ENCODE measurements at places on chromosomes 7 and 10.

DNA sequence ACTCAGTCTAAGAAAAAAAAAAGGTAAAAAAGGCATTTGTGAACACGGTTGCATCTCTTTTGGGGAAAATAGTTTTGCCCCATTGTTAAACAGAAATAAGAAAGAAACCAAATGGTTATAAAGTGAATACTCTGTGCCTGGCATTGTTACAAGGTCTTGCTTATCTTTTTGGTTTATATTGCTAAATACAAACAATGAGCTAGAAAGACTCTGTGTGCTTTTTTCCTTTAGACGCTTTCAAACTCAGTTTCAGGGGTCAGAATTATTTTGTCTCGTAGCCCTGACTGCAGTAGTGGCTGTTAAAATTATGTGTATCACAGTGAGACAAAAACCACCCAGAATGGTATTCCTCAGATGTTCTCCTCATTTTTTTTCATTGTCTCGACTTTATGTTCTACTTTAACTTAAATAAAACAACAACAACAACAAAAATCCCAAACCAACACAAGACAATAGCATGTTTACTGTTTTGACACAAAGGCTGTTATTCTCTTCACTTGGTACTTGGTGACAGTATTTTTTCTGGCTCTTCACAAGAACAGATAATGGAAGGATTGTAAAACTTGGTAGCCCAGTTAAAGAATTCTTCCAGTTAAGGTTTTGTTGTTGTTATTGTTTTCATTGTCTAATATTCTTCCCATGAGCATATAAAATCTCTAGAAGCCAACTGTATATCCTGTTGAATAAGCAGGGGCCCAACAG is 190.1 kb downstream of the PLXDC2 start:
- no peak for DNase-seq

GRCh38 chr10:121803611-121804010 is 124.2 kb downstream of the ATE1 start:
- no peak for DNase-seq

- no peak for DNase-seq
These were observed 5.2 kb downstream of the ZNF655 start for GRCh38 chr7:99563650-99564049.

DNA sequence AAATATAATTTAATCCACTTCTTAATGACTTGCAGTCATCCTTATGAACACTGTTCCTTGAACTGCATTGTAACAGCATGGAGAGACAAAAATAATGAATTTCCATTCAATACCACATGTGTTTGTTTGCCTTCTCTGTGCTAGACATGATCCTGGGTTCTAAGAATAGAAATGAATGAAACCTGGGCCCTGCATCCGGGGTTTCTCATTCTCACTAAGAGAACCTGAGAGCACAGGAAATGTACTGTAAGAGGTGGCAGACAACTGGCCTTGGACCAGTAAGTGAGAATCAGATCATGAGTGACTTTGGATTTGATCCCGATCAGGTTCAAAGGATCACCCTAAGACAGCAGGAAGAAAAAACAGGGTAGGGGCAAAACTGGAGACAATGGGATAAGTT is 37.2 kb upstream of the CUL1 start:
- DNase-seq = no peak

- DNase-seq = no peak
These were observed 68.1 kb upstream of the NPTX2 start for GRCh38 chr7:98548971-98549370.

GRCh38 chr10:7968510-7969112 is 85.9 kb upstream of the GATA3 start:
- no peak for DNase-seq

- DNase-seq = no peak
These were observed 54.1 kb downstream of the KCNMA1 start for GRCh38 chr10:77583527-77583926.
